ENCODE measurements at places on chromosomes 11 and 22.

DNA sequence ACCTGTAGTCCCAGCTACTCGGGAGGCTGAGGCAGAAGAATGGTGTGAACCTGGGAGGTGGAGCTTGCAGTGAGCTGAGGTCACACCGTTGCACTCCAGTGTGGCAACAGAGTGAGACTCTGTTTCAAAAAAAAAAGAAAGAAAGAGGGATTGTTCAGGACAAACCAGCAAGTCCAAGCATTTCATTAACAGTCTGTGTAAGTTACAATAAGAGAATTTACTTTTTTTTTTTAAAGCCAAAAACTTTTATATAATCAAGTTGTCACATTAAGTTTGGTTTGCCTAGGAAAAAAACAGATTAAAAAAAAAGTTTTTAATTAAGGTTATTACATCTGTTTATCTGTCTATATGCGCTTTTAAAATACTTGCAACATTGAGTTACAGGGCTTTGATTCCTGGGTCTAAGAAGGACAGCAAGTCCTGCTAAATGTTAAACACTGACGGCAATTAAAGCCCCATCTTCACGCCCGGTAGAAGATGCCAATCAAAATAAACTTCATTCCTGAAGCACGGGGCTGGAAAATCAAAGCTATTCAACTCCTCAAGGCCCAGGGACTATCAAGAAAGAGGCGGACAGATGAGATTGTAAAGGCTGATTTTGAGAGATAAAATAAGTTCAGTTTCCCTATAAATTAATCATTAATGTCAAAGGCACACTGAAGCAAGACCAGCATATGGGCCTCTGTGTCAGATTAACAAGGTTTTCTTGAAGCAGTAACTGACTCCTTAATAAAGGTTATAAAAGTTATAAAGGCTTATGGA, 10.7 kb downstream of the TMEM138 start:
- no peak for DNase-seq

- DNase-seq: no peak
Observed at GRCh38 chr11:62602141-62603071, 741 bp upstream of the MTA2 start.

- no peak for DNase-seq
Observed at GRCh38 chr11:115379528-115379927, 124.7 kb downstream of the CADM1 start.

DNA sequence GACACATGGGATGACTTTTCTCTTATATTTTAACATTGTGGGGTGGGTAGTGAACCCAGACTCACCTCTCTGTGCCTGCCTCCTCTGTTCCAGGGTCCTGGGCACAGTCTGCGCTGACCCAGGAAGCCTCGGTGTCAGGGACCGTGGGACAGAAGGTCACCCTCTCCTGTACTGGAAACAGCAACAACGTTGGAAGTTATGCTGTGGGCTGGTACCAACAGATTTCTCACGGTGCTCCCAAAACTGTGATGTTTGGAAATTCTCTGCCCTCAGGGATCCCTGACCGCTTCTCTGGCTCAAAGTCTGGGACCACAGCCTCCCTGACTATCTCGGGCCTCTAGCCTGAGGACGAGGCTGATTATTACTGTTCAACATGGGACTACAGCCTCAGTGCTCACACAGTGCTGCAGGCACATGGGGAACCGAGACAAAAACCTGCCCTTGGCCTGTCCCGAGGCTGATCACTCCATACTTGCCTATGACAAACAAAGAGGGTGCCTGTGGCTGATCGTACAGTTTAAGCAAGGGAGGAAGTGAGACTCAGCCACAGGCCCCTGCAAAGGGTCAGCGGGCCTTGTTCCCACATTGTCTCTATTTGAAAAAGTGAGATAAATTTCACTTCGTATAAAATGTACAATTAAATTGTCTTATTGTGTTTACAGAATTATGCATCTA, 43.7 kb upstream of the TOP3B start:
- DNase-seq: no peak

GRCh38 chr11:96538104-96538503, 148.3 kb downstream of the JRKL start:
- no peak for DNase-seq

DNA sequence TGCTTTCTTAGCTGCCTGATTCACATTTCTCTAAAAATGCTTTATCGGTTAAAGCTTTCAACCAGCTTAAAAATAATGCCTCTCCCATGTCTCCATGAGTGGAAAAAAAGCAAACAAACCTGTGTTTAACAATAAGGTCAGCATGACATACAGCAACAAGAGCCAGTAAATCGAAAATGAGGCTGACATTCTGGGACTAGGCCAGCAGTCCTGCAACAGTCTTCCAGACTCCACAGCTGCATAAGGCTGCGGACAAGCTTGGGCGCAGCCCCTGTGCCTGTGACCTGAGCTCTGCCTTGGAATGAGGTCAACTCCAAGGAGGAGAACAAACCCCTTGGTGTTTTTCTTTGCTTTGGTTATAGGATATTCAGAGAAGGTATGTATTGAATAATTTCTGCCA, 95.5 kb downstream of the PGR start:
- DNase-seq: no peak

- no peak for DNase-seq
Observed at GRCh38 chr22:17580441-17581031, 17.2 kb downstream of the SLC25A18 start.

- DNase-seq: no peak
Observed at GRCh38 chr22:27416511-27417420, 384.8 kb downstream of the MN1 start.

DNA sequence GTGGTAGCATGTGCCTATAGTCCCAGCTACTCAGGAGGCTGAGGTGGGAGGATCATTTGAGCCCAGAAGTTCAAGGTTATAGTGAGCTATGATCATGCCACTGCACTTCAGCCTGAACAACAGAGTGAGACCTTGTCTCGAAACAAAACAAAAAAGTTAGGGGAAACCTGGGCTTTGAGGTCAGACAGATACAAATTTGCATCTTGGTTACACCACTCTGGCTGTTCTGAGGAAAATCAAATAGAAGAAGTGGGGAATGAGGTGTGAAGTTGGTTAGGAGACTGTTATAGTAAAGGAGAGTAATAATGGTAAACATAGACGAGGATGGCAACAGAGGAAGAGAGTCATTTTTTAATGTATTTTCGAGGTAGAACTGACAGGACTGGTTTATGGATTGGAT, 62.6 kb downstream of the PPME1 start:
- DNase-seq: no peak

GRCh38 chr11:106461839-106462545, 384.5 kb downstream of the AASDHPPT start:
- DNase-seq: no peak

DNA sequence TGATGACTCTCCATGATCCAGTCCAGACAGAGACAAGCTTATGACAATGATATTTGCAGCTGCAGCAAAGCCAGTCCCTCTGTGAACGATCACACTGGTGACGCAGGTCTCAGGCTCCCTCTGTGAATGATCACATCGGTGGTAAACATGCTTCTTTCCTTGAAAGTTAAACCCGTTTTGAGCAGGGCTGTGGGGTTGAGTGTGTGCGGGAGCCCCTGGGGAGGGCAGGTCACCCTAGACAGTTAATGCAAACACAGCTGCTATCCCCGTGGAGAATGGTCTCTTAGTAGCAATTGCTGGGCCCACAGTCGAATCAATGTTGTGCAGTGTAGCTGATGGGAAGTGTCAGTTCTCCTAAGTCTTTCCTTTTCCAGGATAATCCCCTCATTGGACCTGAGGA, 71.0 kb upstream of the KIRREL3 start:
- DNase-seq: no peak

DNA sequence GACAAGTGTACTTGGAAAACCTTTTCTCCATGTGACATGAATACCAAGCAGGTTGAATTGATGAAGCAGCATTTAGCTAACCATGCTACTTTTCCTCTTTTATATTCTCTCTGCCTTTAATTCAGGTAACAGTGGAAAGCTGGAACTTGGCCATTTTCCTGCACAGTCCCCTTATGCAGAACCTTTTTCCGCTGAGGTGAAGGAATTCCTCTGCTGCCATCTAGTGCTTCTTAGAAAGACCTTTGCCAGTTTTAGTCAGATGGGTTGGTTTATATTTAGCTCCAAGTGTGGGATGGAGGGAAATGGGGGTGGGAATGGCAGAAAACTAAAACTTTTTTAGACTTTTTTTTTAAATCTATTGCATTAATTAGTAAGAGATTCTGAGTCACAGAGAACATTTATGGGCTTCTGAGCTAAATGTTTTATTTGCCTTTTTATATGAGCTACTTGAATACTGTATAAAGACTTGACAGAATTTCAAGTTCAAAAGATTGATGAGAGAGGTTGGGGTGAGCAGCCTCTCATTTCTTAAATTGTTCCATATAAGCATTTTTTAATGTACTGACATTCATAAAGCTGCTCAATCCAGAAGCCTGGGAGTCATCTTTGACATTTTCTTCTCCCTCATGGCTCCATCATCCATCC, 153.9 kb upstream of the ZC3H12C start:
- no peak for DNase-seq

- DNase-seq: no peak
Observed at GRCh38 chr11:23112987-23113886, 253.0 kb upstream of the CCDC179 start.

- DNase-seq: no peak
Observed at GRCh38 chr11:66316849-66317251, at the start of gene CD248. Gene CD248, minus strand, starts transcription at chr11:66317044. Its CDS starts 17 bp downstream, at chr11:66317027.

DNA sequence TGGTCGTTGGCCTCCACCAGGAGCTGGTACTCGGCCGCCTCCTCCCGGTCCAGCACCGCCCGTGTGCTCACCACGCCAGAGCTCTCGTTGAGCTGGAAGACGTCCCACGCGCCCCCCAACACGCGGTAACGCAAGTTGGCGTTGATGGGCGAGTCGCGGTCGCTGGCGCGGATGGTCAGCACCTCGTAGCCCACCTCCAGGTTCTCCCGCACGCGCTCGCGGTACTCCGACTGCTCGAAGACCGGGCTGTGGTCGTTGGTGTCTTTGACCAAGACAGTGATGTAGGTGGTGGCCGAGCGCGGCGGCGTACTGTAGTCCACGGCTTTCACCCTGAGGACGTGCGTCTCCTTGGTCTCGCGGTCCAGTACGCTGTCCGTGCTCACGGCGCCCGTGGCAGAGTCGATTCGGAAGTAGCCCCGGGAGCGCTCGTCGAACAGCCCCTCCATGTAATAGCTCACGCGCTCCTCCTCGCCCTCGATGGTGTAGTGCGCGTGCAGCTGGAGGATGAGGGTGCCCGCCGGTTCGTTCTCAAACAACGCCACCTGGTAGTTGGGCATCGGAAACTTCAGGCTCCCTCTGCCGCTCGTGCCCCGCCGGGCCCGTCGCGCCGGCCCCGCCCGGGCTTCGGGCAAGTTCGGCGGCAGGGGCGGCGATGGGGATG, 1.4 kb downstream of the CELSR1 start:
- no peak for DNase-seq

DNA sequence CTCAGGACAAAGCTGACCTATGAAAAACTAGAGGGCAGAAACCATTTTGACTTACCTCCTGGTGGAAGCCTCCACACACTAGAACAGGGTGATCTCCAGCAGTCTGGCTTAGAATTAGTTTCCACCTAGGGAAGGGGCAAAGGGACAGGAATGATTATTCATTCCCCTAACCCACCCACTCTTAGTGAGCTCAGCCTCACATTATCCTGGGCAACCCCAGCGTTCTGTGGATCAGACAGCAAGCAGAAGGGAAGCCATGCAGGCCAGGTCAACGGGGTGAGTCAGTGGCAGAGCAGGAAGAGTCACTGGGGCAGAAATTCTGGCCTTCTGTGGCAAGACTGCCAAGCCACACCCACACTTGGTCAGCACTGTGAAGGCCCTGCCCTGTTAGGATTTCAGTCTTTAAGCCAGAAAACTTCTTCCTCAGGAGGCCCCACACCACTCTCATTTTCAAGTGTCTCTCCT, 10.5 kb downstream of the NUMA1 start:
- peak; percentile 25 for DNase-seq

- DNase-seq: no peak
Observed at GRCh38 chr11:1303126-1303821, 6.2 kb downstream of the TOLLIP start.

GRCh38 chr11:33013755-33014154, 1.9 kb upstream of the DEPDC7 start:
- DNase-seq: no peak

DNA sequence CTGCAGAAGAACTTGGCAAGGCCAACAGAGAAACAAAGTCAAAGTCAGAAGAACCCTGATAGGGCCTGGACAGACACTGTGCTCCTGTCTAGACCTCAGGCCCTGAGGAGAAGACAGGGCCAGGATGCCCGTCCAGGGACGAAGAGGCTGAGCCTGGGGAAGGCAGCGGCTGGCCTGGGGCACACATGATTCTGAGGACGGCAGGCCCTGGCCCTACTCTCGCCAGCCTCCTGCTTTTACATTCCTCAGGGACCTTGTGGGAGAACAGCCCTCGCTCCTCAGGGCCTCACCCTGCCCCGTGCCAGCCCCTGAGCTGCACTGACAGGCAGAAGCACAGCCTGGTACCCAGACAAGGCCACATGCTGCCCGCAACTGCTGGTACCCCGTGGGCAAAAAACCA, 43.6 kb upstream of the TTLL12 start:
- no peak for DNase-seq

DNA sequence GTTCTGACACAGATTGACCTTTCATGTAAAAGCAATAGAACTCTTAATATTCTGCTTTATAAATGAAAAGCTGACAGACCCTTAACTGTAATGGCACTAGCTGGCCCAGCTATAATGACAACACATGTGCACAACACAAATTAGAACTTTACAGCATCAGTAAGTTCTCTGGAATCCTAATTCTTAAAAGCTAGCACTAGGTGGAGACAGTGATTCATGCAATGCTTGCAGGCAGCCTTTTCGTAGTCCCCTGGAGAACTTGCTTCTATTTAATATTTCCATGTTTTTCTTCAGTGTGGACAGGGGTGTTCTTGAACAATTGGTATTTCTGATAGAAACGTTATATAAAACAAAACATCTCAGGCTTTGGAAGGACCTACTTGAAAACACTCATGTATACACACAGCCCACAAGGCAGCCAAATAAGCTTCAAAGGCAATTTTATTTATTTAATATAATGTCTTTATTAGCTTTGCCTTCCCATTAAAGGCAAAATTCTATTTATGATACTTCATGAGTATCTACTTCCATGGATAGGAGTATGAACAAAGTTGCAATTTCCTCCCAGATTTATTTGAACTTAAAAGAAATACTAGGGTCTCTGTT, 374.3 kb upstream of the MPPED2 start:
- no peak for DNase-seq

DNA sequence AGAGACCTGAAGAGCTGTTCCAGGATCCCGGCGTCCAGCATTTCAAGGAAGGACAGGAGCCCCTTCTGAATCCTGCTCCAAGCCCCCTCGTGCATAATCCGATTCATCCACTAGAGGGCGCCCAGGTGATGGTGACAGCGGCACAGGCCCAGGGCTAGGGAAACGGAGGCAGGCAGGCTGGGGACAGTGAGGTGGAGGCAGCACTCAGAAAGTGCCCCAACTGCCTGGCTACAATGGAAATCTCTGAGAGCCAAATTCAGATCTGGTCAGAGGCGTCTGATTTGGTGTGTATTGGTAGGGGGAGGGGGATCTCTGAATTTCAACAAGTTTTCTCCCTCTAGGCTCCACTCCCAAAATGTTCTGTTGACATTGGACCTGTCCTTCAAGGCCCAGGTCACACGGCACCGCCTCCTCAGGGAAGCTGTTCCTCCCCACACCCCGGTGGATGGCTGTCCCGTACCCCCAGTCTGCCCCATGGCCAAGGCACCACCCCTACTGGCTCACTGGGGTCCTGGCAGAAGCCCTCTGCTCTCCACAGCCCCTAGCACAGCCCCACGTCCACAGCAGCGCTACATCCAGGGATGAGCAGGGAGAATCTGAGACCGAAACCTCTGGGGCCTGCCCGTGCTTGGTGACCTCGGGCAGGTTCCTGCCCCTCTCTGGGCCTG, 142.9 kb downstream of the CRYBB2 start:
- peak; percentile 64 for DNase-seq

GRCh38 chr11:66883016-66883965, 26.4 kb downstream of the LRFN4 start:
- DNase-seq: peak; percentile 48

GRCh38 chr22:40256516-40256915, 78.8 kb downstream of the TNRC6B start:
- DNase-seq: no peak

Data from CD4-positive, alpha-beta T cell treated with Interleukin-17A for 1 hour (primary cell).